ENCODE measurements at places on chromosomes 7 and 10.

GRCh38 chr7:104983578-104984539, 30.1 kb upstream of the KMT2E start:
- DNase-seq: peak; percentile 87

- DNase-seq: no peak
These were observed 28.1 kb upstream of the FAM20C start for GRCh38 chr7:163971-164881.

DNA sequence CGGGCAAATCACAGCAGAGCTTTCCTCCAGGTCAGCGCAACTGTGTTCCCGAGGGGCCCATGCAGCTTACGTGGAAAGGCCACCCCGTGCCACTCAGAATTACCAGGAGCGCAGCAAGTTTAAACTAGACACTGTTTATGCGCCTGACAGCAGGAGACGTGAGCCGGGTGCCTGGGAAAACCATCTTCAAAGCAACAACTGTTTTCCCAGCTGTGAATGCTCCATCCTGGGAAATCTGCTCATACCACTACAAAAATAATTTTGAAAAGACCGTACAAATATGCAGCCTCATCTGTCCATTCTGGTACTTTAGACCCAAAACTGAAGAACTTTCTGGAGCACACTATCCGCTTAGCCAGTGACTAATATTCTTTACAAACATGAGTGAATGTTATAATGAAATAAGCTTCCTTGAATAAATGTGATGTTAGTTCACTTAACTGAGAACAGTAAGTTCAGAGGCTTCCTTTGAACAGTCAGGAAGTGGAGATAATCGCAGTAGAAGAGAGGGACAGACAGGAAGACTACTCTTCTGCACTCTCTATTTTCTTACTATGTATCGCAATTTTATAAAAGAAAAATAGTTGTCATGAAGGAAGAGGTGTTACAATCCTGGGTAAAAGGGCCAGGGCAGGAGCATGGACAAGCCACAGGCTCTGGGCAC, 16.7 kb downstream of the GPER1 start:
- DNase-seq: no peak

DNA sequence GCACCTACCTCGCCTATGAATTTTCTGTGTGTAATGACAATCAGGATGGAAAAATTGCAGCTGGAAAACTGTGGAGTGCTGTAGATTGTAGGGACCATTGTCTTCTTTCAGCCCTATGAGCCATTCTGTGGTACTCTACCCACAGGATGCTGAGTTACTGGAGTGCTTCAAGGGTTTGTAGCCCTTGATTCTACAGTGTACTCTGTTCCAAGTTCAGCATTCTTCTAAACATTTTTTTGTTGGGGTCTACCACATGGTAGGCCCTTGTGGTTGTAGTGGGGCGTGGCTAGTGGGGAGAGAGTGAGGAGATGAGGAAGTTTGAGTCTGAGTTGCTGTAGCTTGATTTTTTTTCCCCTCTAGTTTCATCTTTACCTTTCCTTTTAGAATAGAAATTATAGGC, 33.5 kb downstream of the REEP3 start:
- peak; percentile 95 for DNase-seq

GRCh38 chr7:158268816-158269535, 318.6 kb downstream of the PTPRN2 start:
- DNase-seq: no peak

DNA sequence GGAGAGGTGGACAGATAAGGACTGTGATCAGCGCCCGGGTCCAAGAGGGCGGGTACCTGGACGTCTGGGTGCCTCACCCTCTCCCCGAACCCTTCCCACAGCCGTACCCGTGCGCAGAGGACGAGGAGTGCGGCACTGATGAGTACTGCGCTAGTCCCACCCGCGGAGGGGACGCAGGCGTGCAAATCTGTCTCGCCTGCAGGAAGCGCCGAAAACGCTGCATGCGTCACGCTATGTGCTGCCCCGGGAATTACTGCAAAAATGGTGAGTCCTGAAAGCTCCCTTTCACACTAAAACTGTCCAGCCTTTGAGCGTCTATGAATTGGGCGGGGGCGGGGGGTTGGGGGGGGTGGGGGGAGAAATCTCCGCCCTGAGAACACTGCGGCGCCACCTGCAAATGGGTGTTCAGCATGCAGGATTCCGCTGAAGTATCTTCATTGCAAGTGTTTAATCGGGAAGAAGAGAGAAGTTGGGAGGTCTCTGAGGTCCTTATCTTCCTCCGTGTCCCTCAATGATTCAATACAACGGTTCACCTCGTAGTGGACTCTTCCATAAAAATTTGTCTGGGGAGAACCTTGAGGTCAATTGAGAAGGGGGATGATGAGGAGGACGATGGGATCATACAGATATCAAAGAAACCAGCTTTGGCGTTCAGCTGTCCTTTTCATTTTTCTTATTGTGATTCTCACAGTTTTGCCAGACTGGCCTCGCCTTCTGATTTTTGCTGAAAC, 906 bp downstream of the DKK1 start:
- peak; percentile 66 for DNase-seq

DNA sequence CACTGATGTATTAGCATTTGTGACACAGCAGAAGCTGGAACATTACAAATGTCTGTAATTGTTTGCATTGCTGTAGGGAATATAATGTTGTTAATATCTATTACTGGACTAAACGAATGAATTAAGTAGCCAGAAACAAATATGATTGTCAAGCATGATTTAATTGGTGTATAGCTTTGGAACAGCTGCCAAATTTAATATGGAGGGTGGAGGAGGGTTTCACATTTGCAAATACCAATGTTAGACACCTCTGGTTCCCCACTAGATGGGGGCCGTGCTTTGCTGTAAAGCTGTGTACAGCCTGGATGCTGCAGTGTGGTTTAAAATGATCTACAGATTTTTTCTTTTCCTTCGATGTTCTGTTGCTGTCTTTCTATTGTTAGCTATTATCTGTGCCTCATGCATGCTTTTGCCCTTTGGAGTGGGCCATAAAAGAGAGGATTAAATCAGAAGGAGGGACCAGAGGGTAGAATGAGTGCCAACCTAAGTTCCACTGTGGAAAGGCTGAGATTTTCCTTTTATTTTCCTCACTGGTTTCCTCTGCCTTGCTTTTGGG, 23.1 kb downstream of the DNAJB9 start:
- DNase-seq: peak; percentile 19

DNA sequence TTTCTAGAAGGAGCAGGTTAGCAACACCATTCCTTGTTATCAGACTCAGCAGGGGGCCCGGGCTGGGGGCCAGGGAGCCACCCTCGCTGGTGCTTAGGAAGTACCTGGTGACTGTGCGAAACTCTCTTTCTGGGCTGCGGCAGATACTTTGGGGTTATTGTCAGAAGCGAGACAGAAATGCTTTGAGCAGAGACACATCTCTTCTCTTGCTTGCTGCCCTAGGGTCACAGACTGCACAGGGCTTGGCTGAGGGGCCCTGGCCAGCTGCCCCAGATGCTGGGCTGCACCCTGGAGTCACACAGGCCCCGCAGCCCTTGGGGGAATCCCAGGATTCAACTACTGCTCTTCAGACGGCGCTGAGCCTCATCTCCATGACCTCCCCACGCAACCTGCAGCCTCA, 91.9 kb downstream of the WDFY4 start:
- no peak for DNase-seq

GRCh38 chr10:17256627-17257026, 28.6 kb downstream of the VIM start:
- DNase-seq: no peak

GRCh38 chr10:86540016-86540415, 18.4 kb upstream of the WAPL start:
- DNase-seq: no peak

DNA sequence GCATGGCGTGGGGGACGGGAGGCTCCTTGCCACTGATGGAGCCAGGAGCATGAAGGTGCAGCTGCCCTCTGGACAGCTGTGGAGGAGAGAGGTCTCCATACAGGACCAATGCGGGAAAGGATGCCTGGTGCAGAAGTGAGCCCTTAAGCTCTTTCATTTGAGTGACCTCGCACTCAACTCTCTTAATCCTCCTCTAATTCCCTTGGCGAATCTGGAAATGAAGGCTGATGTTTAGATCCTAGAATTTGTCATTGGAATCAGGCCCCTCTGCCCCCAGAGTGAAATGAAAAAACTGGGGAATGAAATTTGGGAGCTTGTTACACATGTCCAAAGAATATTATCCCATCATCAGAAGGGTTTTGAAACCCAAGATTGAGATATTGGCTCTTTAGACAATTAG, 639.5 kb downstream of the LRMDA start:
- no peak for DNase-seq

DNA sequence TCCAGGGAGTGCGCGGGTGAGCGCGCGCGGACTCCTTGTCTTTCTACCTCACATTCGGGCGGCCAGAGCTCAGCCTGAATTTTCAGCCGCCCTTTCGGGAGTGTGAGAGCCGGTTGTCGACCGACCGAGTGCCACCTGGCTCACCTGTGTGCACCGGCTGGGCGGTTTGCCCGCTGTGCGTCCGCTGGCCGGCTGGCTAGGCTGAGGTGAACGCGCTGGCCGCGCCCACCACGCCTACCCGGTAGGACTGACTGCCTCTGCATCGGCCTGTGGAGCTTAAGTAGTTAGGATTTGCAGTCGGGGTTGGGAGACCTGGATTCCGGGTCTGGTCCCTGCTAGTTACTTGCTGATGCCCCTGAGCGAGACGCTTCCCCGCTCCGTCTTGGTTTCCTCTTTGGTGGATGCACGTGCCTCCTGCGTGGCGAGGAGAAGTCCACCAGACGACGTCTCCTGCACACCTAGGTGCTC, 553 bp downstream of the TSPAN15 start:
- no peak for DNase-seq

- peak; percentile 13 for DNase-seq
These were observed 34.6 kb upstream of the CROT start for GRCh38 chr7:87310790-87311419.

- DNase-seq: no peak
These were observed 111.6 kb downstream of the ADCY1 start for GRCh38 chr7:45685619-45686240.

DNA sequence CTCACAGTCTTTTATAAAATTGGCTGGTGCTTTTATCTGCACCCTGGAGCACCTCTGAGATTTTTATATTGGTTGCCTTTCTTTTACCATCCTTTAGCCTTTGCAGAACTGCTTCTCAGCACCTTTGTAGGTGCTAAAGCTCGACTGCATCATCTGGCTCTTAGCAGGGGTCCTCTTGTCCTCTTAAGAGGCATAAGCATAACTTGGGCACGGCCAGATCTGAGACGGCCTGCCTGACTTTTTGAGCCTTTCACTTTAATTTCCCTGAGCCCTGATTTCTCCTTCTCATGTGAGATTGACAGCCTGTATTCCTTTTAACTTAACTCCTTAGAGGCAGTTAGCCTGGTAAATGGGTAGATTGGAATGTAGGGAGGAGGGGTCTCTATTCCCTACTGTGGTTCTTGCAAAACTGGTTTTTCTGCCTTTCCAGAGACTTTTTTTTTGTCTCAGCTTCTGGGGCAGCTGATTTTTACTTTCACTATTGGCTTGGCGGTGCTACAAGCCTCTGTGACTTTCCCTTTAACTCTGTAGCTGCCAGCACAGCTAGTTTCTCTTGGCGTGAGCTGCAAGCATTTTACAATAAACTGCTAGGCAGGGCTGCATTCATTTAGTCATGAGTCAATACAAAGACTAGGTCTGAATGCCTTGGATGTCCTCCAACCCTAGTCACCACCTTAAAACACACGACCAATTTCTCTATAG, 24.0 kb downstream of the ZPBP start:
- DNase-seq: peak; percentile 18

DNA sequence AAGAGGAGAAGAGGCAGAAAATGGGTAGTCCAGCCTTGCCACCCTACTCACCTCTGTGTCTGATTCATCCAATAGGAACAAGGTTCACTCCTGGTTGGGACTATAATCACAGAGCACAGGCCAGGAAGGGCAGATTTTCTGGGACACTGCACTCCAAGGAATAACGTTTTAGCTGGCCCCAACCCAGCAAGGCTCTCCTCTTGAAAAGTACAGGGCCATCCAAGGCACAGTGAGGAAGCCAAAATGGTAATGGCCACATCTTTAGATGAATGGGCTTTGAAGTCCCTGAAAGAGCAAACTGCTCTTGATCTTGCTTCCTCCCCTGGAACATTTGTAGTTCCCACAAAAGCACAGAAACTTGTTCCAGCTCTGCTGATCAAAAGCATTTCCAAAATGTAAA, 149.4 kb downstream of the GRM3 start:
- DNase-seq: no peak

GRCh38 chr7:132276976-132277725, 299.1 kb downstream of the PLXNA4 start:
- DNase-seq: peak; percentile 44

DNA sequence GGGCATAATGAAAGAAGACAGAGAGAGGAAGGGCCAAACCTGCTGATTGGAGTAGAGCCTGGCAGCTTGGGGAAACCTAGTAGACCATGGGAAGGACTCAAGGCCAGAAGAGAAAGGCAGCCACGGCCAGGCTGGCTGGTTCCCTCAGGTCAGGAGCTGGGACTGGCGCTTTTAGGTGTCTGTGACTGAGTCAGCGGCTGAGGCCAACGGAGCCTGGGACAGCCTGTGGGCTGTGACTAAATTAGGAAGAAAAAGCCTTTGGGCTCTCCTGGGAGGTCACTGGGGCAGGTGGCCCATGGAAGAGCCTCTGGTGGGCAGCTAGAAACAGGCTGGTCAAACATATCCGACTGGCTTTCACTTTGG, 108.9 kb upstream of the PDCD4 start:
- DNase-seq: no peak

DNA sequence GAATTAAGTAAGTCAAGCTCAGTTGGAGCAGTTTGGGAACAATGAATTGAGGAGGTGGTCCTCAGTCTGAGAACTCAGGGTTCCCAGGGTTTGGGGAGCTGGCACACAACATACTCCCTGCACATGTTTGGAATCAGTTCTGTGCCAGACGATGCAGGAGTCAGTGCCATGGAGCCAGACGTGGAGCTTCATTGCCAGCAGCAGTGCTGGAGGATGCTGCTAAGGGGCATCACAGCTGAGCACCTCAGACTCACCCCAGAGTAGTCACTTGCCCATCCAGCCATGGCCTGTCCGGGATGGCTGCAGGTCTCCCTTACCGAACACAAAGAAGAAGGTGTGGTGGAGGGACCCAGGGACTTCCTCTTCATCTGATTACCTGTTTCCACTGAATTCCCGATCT, 7.9 kb downstream of the GIMAP5 start:
- no peak for DNase-seq

GRCh38 chr7:53350241-53350640, 314.8 kb downstream of the POM121L12 start:
- no peak for DNase-seq

DNA sequence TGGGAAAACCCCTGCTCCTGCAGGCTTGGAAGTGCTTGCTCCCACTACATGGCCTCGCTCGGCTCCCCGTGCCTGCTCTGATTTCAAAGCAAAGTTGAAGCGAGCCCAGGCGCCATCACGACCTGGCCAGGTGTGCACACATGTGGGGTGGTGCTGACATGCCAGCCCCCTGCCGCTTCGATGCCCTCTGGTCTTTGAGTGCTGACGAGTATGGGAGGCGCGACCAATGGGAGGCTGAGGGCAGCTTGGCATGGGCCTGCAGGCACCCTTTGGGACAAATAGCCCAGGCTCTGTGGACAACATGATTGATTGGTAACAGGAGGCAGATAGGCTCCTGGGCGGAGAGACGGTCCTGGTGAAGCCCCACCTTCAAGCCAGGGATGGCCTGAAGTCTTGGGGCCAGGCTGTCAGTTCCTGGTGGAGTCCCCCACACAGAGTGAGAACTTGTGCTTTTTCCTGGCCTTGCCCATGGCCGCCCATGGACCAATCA, 252.4 kb upstream of the SEMA3A start:
- no peak for DNase-seq
